ENCODE measurements at places on chromosomes 6 and 20.

DNA sequence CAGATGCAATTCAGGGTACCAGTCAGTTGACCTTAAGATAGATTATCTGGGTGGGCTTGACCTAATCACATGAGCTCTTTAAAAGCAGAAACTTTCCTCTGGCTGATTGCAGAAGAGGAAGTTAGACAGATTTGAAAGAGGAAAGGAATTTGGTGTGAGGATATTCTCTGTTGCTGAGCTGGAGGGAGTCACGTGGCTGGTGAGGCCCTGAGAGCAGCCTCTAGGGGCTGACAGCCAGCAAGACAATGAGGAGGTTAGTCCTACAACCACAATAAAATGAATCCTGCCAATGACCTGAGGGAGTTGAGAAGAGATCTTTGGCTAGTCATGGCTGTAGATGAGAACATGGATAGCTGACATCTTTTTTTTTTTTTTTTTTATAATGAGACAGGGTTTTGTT is 87.0 kb upstream of the B3GAT2 start:
- no peak for DNase-seq

GRCh38 chr6:71138376-71138775 is 150.2 kb upstream of the OGFRL1 start:
- no peak for DNase-seq

DNA sequence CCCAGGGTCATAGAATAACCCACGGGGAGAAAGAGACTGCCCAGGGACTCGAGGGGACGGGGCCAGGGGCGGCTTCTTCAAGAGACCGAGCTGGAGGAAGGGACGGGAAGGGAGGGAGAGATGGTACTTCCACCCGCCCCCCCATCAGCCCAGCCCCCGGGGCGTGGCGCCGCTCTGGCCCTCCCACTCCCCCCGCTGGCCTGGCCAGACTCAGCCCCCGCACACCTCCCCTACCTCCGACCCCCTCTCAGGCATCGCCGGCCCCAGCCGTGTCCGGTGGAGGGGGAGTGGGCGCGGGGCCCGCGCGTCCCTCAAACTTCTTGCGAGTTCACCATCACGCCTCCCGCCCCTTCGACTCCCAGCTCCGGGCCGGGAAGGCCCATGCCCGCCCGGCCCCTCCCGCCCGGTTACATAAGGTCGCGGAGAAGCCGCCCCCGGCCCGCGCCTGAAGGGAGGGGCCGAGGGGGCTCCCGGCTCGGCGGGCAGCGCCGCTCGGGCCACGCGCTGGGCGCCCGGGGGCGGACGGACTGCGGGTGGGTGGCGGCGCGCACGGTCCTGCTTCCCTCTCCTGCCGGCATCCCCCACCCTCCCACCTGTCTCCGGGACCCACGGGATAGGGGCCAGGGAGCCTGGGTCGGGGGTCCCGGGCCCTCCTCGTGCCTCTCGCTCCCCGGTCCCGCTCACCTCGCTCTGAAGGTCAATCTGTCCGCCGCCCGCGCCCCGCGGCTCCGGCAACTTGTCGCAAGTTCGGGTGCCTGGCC is 562 bp downstream of the TFEB start:
- DNase-seq: no peak

DNA sequence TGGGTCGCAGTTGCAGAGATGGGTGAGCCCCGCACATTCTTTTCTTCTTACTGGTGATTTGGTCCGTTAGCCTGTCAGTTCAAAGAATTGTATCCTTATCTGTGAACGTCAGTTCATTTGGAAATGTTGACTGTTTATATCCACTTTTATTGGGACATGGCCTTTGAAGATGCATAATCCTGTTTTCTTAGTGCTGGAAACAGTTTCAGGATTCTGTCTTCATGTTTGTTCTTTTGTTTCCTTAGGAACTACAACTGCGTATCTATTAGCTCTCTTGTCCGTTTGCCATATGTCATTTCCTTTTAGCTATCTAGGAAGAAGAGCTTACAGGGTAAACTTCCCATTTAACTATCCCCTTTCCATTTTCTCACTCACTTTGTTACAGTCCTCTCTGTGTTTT is 35.0 kb upstream of the TULP1 start:
- DNase-seq: no peak

DNA sequence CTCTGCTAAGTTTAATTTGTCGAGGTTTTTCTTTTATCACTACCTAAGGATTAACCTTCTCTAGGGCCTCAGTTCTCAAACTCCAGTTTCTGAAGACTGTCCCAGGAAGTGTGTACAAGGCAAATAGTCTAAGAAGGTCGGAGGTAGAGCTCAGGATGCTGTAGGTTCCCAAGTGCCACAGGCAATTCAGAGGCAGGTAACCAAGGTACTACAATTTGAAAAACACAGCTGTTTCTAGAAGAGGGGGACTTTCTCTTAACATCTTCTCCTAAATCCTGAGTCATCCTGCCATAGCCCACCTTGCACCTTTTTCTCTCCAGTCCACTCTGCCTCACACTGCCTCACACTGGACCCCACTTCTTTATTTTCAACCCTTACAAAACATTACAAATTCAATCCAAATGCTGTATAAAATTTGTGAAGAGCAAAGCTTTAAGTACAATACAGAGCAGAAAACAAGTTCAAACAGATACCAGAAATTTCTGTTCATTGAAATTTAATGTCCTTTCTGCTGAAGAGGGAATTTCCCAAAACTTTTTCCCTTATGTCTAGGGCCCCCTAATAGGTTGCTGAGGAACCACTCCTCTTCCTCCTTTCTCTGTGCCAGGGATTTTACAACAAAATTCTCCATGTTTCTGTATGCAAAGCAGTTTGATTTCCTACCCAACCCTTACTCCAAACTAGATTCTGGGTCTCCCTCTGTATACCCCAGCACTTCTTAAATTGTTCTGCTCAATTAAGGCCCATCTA is 43.0 kb downstream of the FRK start:
- no peak for DNase-seq
